ENCODE measurements at places on chromosomes 12 and 14. TPM values are rescaled to one million over a fixed set of nuclear protein-coding genes. Genes with fewer than 3 reads are reported as not detected.

Gene BEST3
- not detected for total RNA-seq

Gene PLEKHD1
- total RNA-seq = 0.07 TPM

Gene AGAP2
- total RNA-seq = 0.20 TPM

Gene PIWIL1
- not detected for total RNA-seq

Gene CCDC38
- total RNA-seq = not detected

Gene KRT85
- total RNA-seq = not detected

Gene CLEC2A
- total RNA-seq = not detected

Measured in smooth muscle cell of the pulmonary artery (primary cell).